ENCODE measurements at places on chromosomes 11 and 22.

- no peak for DNase-seq
Measured at GRCh38 chr11:128235958-128236357, 351.4 kb downstream of the ETS1 start.

GRCh38 chr22:32804531-32805360, 3.2 kb downstream of the TIMP3 start:
- DNase-seq: no peak

DNA sequence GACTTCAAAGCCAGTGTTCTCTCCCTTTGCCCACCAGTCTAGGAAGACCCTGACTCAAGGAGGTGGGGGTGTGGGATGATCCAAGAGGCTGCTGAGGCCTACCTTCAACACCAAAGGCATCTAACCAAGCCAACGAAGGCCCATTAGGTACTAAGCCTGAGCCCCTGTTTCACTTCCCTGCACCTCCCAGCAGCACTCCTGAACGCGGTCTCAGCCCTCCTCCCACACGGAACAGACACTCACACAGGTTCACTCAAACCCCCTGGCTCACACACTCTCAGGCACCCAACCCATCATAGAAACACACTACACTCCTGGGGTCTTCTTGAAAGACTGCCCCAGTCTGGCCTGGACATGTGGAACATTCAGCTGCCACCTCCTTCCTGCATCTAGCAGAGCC, 40.7 kb downstream of the SLC22A12 start:
- DNase-seq: no peak

- no peak for DNase-seq
Measured at GRCh38 chr11:87810486-87810885, 364.8 kb downstream of the RAB38 start.

DNA sequence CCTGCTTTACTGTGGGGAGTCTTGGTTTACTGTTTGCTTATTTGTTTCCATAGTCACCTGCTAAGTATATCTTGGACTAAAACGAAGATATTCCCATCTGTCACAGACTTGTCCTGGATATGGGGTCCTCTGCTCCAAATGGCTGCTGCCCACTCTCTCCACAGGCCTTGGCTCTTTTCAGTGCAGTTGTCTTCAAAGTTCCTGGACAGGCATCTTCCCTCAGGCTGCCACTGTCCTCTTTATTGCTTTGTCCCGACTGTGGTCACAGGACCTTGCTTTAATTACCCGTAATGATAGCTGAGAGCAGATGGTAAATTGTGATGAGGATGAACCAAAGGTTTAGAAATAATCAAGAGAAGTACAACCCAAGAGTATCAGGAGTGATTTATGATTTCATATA, 713.9 kb upstream of the CCDC179 start:
- DNase-seq: no peak

DNA sequence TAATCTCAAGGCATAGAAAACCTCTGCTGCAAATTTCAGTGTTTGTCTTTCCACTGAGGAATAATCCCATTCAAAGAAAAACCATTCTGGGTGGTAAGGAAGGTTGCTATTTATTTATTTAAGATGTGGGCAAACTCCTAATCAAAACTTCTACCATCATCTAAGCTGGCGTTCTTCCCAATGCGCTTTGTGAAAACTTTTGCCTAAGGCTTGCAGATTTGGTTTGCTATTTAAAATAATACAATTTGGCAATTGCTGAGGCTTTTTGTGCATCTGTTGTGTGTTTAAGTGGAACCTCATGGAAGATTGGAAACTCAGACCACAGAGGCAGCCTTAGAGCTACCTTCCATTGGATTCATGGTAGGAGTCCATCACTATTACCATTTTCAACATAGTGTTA, 309.0 kb downstream of the BLID start:
- DNase-seq: no peak

- no peak for DNase-seq
Measured at GRCh38 chr11:118845369-118845768, 38.3 kb upstream of the CXCR5 start.

DNA sequence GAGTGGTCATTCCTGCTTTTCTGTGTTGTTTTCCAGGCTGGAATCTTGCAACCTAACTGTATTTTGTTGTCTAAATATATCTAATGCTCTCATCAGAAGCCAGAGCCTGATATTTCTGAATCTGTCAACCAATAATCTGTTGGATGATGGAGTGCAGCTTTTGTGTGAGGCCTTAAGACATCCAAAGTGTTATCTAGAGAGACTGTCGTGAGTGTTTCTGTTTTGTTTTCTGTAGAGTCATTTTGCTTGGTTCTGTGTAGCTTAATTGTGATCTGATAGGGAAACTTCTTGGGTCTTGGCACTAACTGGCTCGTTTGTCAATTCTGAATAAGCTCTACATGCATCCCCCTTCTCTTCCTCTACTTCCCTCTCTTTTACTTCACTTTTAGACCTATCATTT, 31.2 kb upstream of the RBMXL2 start:
- no peak for DNase-seq

GRCh38 chr11:10894666-10895065, 36.8 kb upstream of the ZBED5 start:
- no peak for DNase-seq

DNA sequence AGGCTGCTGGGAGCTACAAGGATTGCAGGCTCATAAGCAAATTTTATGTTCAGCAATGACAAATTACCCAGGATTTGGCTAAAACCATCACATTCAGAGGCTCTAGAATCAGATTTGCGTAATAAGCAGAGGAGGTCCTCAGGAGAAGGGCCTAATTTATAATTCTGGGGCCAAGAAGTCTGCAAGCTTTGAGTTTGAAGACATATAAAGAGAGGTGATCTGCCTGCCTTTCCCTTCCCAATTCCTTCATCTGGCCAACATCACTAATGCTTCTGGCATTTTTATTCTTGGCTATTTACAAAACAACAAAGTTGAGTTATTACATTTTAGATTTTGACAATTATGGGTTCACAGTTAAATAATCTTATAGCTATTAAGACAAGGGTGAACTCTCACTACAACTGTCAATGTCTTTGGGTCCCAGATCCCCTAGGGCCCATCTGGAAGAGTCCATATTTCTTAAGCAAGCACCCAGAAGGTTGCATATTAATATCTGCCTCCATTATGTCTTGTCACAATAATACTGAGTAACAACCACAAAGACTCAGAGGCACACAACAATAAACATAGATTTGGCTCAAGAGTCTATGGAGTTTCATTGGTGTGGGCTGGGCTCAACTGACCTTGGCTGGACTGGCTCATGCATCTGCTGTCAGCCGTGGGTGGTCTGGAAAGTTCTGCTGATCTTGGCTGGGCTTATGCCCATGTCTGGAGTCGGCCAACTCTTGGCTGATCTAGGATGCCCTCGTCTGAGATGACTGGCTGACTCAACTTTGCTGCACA, 67.2 kb upstream of the CD82 start:
- peak; percentile 53 for DNase-seq

GRCh38 chr11:55714982-55715888, 53.2 kb downstream of the OR4C6 start:
- DNase-seq: peak; percentile 30

GRCh38 chr11:99584830-99585229, 564.1 kb downstream of the CNTN5 start:
- DNase-seq: no peak

- DNase-seq: peak; percentile 36
Measured at GRCh38 chr11:75896843-75897419, 81.9 kb downstream of the UVRAG start.

- DNase-seq: no peak
Measured at GRCh38 chr22:29610780-29611179, 7.3 kb downstream of the NF2 start.

DNA sequence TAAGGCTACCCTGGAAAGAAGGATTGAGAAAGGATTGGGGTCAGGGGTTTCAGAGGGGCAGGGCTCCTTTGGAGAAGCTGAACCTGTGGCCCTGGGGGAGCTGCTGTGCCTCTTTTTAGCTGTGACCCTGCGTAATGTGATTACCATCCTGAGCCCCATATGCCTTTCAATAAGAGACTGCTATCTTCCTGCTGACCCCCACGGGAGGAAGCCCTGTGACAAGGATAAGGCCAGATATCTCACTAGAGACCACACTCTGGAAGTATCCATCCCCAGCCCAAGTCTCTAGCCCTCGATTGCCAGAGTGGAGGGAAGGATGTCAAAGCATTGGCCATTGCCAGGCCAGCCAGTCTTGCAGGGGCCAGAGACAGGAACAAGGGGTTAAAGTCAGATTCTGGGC, 4.8 kb upstream of the SLC39A13 start:
- DNase-seq: no peak

- no peak for DNase-seq
Measured at GRCh38 chr11:19711911-19712280, 741 bp upstream of the NAV2 start.

- DNase-seq: peak; percentile 72
Measured at GRCh38 chr11:46121724-46122477, 647 bp upstream of the PHF21A start.

DNA sequence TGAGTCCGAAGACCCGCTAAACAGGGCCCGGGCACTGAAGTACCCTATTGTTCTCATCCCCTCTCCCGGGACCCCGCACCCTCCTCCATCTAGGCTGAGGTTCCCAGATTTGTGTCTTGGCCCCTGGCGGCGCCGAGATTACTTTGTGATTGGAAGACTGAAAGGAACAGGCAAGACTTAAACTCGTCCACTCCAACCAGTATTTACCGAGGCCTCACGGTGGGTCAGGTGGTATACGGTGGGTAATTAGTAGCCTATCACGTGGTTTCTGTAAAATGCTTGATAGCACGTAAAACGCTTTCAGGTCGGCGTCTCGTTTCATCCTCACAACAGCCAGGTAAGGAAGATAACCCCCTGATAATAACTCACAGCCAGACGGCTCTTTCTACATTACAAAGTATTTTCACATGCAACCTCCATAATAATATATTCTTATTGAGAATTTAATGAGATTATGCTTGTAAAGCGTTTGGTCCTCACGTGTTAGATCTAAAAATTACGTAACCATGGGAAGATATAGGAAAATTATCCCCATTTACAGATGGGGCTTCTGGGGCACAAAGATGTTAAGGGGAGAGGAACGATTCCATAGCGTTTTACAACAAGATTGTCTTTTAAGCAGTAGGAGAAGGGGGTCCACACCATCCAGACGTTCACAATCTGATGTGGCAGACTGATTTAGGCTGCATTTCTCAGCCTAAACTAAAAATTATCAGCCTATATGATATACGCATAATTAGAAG, 642 bp upstream of the PIK3C2A start:
- no peak for DNase-seq

DNA sequence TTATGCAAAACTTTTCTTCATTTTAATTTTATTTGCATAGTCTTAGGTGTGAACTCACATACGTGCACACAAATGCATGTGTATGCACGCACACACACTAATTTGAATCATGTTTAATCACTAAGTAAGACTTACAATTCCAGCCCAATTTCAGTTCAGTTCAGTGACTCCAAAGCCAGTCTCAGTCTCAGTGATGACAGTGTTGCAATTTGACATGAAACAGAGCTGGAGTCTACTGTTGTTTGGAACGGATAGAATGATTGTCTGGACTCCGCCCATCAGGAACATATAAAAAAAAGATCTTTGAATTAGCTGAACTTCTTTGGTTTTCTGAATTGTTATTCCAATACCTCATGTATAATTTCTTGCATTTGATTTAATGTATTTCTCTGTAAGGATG, 14.9 kb upstream of the OR51S1 start:
- DNase-seq: no peak
